Stimulated activated CD8-positive, alpha-beta memory T cell treated with anti-CD3 and anti-CD28 coated beads, Interleukin-4, amount 100 ng/mL, for 1 hour (primary cell): ENCODE measurements at places on chromosomes 3 and 15.
A peak's percentile ranks its signal among the peaks of the same experiment; 100 is the strongest.

GRCh38 chr3:1929788-1930414 lies 168.8 kb upstream of the CNTN4 start:
- DNase-seq: no peak

DNA sequence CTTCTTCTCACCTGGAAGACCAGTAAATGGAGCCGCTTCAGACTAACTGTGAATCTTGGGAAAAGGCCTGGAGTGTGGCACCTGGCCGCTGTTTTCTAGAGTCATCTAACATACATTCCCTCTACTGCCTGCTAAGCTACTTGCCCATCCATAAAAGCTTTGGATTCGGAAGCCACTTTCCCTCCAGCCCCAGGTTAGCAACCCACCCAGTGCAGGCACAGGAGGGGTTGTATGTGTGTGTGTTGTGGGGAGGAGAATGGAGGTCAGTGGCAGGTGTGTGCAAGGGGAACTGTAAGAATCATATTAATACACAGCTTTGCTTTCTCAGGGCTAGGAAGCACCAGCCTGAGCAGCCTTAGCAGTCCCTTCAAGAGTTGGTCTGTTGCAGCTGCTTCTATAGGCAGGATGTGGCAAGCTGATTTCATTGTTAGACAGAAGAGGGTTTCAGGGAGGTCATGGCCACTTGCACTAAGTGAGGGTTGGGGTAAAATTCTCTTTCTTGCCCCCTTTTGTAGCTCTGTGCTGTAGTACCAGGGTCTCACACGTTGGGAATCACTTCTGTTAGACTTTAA lies 8.9 kb downstream of the NSUN3 start:
- DNase-seq: no peak

GRCh38 chr3:10523561-10523960 lies 18.2 kb upstream of the ATP2B2 start:
- no peak for DNase-seq

DNA sequence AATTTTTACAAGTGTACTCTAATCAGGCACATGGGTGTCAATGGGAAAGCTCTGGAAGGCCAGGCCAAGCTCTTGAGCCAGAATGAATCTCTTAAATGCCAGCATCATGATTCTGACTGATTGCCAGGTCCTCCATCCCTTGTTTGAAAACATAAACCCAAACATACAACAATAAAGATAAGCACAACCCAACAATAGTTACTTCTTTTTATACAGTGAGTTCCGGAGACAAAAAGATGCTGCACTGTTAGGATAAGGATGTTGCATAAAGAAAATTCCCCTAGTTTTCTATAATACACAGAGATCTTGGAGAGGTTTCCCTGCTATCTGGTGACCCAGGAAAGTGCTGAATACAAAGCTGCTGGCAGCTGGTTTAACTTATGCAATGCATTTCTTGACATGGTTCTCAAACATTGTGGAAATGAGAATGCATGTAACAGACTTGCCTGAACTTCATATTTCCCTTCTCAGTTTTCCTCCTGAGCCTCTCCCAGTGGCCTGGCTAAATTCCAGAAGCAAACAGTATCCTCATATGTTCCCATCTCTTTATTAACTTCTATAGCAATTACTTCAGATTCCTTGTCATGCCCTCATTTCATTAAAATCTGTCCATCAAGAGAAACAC lies 180.1 kb upstream of the PRICKLE2 start:
- no peak for DNase-seq

GRCh38 chr3:107925851-107926250 lies 165.0 kb downstream of the CD47 start:
- DNase-seq: no peak

DNA sequence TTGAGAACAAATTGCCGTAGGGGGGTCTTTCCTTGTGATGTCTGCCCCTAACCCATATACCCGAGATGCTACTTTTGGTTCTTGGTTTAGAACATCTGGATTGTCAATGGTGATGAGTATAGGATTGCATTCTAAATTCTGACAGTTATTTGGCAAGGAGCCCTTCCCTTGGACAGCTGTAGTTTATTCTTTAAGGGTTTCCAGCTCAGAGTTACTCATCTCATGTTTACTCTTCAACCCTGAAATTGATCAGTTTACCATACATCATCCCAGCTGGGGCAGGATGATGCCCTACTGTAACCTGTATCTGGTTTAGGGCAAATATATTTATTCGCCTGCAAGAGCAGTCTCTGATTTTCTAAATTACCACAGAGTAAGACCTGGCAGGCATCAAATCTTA lies 85.7 kb upstream of the XCR1 start:
- DNase-seq: no peak

GRCh38 chr3:64680334-64680733 lies 7.5 kb downstream of the ADAMTS9 start:
- no peak for DNase-seq

GRCh38 chr3:51982352-51982837 lies 940 bp upstream of the ACY1 start:
- DNase-seq: no peak

DNA sequence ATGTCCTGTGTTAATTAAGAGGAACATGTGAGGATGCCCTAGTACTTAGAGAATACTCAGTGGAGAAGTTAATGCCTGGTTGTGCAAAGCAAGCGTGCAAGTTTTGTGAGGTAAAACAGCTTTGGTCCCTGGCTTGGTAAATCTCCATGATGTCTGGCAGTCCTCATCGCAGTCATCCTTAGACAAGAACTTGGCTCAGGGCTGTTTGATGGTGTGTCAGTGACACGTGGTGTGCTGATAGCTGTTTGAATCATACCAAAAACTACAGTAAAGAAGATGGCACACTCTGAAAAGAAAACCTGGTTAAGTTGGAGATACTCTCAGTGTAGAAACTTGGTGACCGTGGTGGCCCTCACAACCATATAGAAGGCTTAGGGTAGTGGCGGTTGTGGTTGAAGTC lies 361.7 kb downstream of the FEZF2 start:
- DNase-seq: no peak

DNA sequence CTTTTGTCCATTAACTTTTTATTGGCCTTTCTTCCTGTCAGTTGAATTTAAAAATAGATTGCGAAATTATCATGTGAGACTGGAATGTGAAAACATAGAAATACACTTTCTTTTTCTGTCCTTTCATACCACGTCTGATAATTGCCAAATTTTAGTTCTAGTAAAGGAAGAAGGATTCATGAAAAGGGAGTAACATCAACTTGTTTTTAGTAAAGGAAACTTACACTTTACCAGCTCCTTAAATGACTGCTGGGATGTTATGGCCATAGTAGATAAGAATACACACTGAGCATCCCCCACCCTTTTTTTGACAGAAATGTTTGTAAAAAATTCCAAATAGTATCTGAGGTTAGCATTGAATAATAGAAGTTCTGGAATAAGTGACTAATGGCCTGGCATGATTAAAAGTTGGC lies 137.9 kb downstream of the NEO1 start:
- DNase-seq: no peak

DNA sequence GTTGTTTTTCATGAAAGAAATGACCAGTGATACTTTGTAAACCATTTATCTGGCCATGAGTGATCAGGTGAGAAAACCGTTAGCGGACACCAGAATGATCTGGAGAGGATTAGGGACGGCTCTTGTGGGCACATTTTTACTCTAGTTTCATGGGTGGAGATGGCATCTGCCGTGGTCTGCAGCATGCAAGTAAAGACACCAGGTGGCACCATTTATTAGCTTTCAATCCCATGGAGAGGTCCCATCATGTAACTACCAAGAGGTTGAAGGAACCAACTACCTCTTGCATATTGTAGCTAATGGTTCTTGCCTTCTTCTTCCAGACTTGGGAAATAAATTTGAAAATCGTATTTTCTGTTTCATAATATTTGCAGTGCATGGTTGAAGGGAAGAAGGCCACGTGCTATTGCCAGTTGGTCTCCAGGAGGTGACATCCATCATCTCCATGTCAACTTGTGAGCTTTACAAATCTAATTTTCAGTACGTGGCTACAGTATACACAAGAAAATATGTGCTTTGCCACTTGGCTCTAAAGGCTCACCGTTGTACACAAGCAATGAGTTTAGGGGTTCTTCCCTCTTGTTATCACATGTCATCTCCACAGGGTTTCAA lies 1.5 kb upstream of the MAPKBP1 start:
- peak; percentile 23 for DNase-seq

DNA sequence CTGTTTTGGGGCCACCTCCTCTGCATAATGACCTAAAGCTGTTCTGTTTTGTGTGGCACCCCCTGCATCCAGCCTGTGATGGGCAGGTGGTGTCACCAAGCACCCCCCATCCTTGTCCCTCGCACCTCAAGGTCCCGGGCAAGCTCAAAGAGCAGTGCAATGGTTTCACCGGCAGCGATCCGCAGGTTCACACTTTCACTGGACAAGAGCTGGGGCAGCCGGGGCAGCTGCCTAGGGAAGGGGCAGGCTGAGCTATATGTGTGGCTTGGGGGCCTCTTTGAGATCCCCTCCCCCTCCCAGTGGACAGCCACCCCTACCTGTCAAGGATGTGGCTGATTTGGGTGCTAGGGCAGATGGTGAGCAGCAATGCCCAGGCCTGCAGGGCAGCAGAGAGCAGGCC lies 3.1 kb downstream of the IFRD2 start:
- no peak for DNase-seq
